ENCODE measurements at places on chromosomes 2 and 18.

- DNase-seq = no peak
Observed at GRCh38 chr2:8593243-8593642, 88.6 kb upstream of the ID2 start.

GRCh38 chr2:37143974-37144373 lies 12.8 kb downstream of the EIF2AK2 start:
- no peak for DNase-seq

DNA sequence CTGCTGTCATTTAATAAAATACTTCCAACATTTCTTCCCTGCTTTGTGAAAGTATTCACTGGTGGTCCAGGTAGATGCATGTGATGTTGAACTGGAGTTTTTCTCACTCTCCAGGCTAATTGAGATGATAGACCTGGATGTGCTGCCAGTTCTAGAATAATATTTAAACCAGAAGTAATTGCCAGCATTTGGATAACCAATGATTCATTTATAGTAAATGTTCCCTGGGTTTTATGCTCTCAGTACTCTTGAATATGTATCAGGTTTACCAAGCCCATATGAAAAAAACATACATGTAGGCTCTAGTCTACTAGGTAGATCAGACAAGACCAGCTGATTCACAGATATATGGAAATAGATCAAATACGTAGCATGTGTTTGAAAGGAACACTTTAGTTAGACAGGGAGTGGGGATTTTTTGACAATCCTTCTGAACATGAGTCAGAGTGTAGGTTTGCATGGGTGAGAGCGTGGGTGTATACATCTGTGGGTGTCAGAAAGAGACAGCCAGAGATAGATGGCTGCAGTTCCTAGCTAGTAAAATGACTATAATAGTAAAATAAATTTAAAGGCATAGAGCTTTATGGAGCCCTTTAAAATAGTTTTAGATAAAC lies 115.1 kb downstream of the NAB1 start:
- DNase-seq = peak; percentile 17

GRCh38 chr2:164080486-164080885 lies 344.7 kb upstream of the FIGN start:
- DNase-seq = no peak

- no peak for DNase-seq
Observed at GRCh38 chr18:5447442-5447841, 96.4 kb downstream of the EPB41L3 start.

DNA sequence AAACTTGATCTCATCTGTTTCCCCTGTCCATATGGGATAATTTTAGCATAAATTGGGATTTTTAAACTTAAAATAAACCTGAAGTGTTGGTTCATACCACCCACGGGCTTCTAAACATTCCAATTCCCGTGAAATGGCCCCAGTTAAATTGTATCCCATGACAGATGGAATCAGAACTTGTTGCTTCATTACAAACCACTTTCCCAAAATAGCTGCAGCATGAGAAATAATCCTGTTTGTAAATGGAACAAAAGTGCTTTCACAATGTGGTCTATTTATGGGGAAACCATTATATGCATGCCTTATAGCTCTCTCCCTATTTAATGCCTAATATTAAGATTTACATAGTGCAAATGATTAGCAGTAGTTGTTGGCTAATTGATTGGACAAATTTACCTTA lies 15.9 kb downstream of the SCG2 start:
- DNase-seq = no peak

DNA sequence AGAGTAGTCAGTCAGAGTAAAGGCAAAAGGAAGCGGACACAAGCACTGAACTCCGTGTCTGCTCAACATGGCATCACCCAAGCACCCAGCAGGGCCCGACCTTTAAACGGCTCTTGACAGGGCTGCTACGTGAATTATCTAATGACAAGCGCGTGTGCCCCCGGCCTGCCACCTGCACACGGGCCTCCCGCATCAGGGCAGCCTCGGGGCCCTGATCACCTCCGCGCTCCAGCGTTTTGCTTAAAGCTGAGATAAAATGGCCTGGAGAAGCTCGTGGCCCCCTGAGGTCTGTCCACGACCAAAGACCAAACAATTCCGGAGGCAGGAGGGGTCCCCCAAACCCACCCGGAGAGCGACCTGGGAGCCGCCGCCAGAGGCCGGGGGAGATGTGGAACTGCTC lies 376 bp downstream of the NDUFA10 start:
- DNase-seq = no peak

GRCh38 chr2:23677836-23678235 lies 249.1 kb downstream of the ATAD2B start:
- DNase-seq = no peak

DNA sequence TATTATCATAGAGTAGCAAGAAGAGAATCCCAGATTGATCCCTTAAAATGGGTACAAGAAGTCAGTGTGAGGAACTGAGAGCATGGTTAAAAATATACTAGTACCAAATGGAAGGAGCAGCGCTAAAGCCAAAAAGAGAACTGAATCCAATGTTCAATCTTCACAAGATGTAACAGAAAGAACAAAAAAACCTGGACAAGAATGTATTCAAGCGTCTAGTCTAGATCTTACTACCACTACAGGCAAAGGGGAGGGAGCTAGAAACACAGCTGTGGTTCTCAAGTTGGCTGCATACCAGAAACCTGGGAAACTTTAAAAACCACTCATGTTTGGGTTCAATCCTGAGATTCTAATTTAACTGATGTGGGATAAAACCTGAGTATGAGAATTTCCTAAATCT lies 57.5 kb downstream of the PIAS2 start:
- DNase-seq = no peak

GRCh38 chr2:138853761-138854160 lies 73.6 kb upstream of the NXPH2 start:
- DNase-seq = no peak

DNA sequence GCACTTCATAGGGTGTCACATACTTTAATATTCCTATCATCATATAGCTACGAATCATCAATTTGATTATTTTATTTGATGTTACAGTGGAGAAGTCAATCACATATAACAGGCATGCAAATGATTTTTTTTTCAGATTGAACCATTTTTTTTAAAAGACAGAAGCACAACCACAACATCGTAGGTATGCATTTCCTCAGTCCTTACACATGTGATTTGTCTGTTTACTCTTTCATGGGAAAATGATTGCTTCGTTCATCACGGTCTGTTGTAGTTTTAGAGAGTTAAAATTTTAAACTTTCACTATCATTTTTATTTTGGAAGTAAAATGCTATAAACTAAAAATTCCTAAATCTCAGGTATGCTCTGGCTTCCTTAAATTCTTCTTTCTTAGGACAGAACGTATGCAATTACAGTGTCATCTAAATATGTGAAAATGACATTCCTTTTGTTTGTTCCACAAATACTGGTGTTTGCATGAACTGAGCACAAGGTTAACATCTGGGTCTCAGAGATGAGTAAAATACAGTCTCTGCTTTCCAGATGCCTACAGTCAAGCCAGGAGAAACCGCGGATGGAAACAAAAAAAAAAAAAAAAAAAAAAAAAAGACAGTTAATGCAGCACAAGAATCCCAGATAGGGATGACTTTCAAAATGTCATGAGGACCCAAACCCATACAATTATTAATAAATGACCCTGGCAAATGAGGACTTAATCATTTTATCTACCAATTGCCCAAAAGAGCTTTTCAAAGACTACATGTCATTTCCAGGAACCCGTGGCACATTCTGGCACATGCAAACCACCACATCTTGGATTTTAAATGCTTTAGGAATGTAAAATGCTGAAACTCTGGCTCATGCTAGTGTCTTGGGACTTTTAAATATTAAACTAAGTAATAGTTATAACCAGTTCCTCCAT lies 201.2 kb downstream of the LRP1B start:
- DNase-seq = no peak

GRCh38 chr2:168781191-168781817 lies 21.1 kb upstream of the NOSTRIN start:
- no peak for DNase-seq

- no peak for DNase-seq
Observed at GRCh38 chr2:132757676-132758075, 87.7 kb upstream of the LYPD1 start.

- DNase-seq = no peak
Observed at GRCh38 chr18:77055429-77056300, 76.9 kb downstream of the MBP start.

- DNase-seq = no peak
Observed at GRCh38 chr2:85257359-85257969, 70.3 kb downstream of the TGOLN2 start.

DNA sequence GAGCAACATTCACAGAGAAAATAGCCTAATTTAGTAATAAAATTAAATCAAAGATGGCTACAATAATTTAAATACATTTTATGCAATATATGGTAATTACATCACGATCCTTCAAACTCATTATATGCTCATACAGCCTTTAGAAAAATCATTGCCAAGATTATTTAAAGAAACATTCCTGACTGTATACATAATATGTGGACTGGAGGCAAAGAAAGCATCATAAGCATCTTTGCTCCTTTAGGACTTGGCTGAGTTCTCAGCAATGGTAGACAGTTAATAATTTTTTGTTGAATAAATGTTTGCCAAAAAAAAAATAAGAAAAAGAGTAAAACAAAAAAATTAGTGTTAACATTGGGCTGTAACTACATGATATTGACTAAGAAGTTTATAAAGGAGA lies 26.9 kb downstream of the NCKAP5 start:
- no peak for DNase-seq

GRCh38 chr18:58893388-58894099 lies 28.9 kb downstream of the ZNF532 start:
- DNase-seq = no peak

DNA sequence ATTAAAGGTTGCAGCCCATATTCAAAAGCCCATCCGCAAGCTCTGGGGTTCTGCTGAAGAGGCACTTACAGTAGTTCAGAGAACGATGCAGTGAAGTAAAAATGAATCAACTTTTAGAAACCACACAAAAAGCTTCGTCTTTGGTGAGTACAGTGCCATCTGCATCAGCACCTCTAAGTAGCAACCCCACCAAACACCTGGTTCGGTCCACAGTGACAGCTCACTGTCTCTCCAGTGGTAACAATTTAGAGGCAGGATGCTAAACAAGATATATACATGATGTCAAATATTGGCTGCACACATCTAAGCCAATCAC lies 275.4 kb upstream of the TCF4 start:
- no peak for DNase-seq

DNA sequence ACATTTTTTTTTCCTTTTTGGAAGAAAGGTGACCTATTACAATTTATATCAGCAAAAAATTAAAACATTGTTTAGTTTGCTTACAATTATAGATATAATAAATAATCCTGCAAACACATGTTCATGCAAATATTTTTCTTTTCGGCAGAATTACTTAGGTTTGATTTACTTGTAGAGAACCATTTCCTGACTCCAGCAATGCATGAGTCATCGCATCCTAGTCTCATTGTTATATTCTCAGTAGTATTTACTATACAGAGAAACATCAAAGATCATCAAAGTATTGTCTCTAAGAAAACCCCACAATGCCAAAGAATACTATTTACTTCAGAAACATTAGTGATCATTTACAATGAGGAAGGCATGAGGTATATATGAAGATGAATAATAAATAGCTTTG lies 40.4 kb upstream of the MTIF2 start:
- DNase-seq = no peak

DNA sequence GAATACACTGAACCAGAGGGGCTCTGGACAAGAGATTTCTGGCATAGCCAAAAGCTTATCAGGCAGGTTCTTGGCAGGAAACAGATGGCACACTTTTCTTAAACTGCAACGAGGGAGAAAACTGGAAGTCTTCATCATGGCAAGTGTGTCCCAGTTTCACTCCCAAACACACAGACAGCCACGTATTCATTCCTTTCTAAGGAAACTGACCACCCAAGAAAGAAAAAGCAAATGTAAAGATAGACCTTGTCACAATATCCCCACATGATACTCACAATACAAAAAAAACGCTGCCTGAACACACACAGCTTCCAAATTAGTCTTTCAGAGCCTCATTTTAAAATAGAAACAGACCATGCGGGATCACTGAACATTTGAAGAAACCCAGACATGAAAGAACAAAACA lies 40.6 kb upstream of the RTTN start:
- no peak for DNase-seq

GRCh38 chr2:23078784-23079434 lies 306.1 kb upstream of the KLHL29 start:
- DNase-seq = no peak

DNA sequence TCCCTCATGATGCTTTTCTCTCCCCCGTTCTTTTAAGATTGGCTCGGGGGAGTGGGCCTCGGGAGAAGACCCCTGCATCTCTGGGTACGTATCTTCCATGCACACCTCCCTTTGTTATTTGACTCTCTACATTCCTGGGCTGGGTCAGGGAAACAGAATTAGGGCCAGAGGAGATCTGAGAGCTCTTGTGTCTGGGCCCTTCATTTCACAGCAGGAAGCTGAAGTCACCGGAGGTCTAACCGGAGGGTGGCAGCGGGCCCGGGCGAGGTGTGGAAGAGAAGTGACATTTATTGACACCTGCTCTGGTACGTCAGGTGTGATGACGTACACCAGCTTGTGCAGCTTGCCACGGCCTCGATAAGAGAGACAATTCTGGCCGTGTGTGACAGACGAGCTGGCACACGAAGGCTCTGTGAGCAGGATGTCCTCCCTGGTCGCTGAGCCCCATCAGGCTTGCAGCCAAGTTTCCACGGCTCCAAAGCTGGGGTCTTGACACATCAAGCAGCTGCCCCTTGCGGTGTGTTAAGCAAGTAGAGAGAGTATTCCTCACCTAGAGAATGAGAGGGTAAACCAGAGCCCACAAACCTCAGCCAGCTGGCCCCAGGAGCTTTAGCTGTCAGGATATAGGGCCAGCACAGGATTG lies 30.4 kb downstream of the TOGARAM2 start:
- DNase-seq = peak; percentile 54

DNA sequence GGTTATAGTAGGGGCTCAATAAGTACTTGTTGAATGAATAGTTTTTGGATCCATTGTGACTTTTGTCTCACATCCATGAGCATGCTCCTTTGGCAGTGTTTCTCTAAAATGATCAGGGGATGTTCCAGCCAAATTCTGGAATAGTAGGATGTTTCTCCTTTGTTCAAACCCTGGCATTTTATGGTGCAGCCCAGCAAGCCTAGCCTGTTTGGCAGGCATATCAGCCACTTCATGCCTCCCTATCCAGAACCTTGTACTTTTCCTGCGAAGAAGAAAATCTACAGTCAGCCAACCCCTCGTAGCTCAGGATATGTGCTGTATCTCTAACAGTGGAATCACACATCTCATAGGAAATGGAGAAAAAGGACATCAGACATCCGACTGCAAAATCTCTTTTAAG lies 27.1 kb upstream of the RPRD1A start:
- no peak for DNase-seq

- no peak for DNase-seq
Observed at GRCh38 chr2:74045454-74045853, 60.7 kb downstream of the TET3 start.

GRCh38 chr2:225274751-225275150 lies 124.8 kb upstream of the NYAP2 start:
- no peak for DNase-seq

GRCh38 chr2:6072768-6073167 lies 380.6 kb downstream of the SOX11 start:
- DNase-seq = no peak

GRCh38 chr2:170063456-170064235 lies 114.3 kb upstream of the MYO3B start:
- DNase-seq = no peak
